Effector memory CD4-positive, alpha-beta T cell (primary cell): ENCODE measurements at places on chromosomes 11 and 22.

- no peaks in the 10 kb centered on the region for H3K4me1 ChIP-seq
- H3K27ac ChIP-seq, result no peak overlapping the region
- H3K4me3 ChIP-seq, result no peak overlapping the region
Measured at GRCh38 chr22:40521046-40521445, 115.5 kb downstream of the MRTFA start.

DNA sequence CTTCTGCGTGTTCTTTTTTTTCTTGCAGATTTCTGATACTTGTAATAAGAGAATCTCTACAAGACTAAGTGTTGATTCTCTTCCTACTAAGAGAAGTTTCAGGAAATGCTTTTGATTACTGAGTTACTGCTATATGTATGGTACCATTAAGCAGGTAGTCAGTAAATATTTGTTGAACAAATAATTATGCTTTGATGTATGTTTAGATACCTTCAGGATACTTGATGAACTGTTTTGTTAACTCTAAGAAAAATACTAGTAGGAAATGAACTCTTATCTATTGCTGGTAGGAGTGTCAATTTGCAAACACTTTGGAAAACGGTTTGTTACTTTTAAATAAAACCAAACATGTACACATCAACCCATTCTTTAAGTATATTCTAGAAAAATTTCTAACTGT, 90.6 kb downstream of the TMEM135 start:
- no peak overlapping the region for H3K27ac ChIP-seq
- no peaks in the 10 kb centered on the region for H3K4me1 ChIP-seq
- H3K4me3 ChIP-seq, result no peak overlapping the region
- no peaks in the 10 kb centered on the region for H3K36me3 ChIP-seq

DNA sequence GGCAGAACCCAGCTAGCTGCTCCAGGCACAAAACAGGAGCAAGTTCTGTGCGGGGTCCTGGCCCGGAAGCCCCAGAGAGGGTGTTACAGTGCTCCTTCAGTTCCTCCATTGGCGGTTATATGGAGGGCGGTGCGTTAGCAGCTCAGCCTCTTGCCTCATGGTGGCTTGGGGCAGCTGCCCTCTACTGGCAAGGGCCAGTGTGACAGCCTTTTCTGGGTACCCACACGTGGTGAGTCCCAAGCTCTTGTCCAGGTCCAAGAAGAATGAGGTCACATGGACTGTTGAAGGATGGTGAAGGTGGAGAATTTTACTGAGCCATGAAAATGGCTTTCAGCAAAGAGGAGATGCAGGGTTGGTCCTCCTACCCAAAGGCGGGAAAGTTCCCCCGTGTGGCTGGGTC, 100.5 kb downstream of the WT1 start:
- H3K27me3 ChIP-seq, result peaks cover 3% of the 10 kb centered on the region
- no peaks in the 10 kb centered on the region for H3K36me3 ChIP-seq
- no peak overlapping the region for H3K27ac ChIP-seq
- DNase-seq, result no peak
- no peak overlapping the region for H3K4me3 ChIP-seq
- H3K4me1 ChIP-seq, result peaks cover 3% of the 10 kb centered on the region

GRCh38 chr22:31199187-31199586, 12.9 kb upstream of the LIMK2 start:
- no peaks in the 10 kb centered on the region for H3K4me1 ChIP-seq
- no peak for DNase-seq
- no peak overlapping the region for H3K4me3 ChIP-seq
- no peak overlapping the region for H3K27ac ChIP-seq
- H3K36me3 ChIP-seq, result peaks cover 36% of the 10 kb centered on the region
- H3K27me3 ChIP-seq, result no peaks in the 10 kb centered on the region

- H3K4me1 ChIP-seq, result no peaks in the 10 kb centered on the region
- DNase-seq, result no peak
- no peak overlapping the region for H3K4me3 ChIP-seq
- no peaks in the 10 kb centered on the region for H3K36me3 ChIP-seq
- H3K27me3 ChIP-seq, result no peaks in the 10 kb centered on the region
- H3K27ac ChIP-seq, result no peak overlapping the region
Measured at GRCh38 chr22:22452996-22453686, 55.4 kb downstream of the ZNF280B start.

- H3K27ac ChIP-seq, result no peak overlapping the region
- H3K4me3 ChIP-seq, result no peak overlapping the region
- no peak for DNase-seq
- no peaks in the 10 kb centered on the region for H3K4me1 ChIP-seq
- H3K36me3 ChIP-seq, result no peaks in the 10 kb centered on the region
Measured at GRCh38 chr22:40721266-40721665, 42.0 kb downstream of the MCHR1 start.

DNA sequence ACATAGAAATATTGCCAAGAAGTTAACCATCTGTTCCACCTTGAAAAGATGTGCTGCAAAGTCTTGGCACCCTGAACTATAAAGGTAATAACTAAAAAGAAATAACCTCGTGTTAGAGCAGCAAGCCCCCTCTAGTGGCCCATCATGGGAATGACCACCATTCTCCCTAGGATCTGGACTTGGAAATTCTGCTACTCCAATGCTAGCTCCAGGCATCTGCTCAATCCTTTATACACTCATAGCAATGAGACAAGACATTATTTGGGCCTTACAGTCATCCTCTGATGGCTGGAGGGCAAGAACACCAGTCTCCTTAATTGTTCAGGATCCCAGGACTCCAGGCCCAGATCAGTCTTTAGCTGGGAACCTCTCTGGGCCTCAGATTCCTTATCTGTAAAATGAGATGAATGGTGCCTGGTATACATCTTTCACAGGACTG, 76.0 kb downstream of the CWC15 start:
- H3K4me3 ChIP-seq, result no peak overlapping the region
- H3K27me3 ChIP-seq, result no peaks in the 10 kb centered on the region
- no peak overlapping the region for H3K27ac ChIP-seq

DNA sequence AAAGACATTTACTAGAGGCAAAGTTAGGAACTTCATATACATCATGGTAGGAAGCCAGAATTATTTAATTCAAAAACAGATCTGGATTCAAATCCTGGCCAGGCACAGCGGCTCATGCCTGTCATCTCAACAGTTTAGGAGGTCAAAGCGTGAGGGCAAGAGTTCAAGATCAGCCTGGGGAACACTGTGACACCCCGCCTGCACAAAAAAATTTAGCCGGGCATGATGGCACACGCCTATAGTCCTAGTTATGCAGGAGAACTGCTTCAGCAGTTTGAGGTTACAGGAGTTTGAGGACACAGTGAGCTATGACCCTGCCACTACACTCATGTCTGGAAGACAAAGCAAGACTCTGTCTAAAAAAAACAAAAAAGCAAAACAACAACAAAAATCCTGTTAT, 8.9 kb downstream of the MRTFA start:
- no peaks in the 10 kb centered on the region for H3K36me3 ChIP-seq
- H3K4me3 ChIP-seq, result no peak overlapping the region
- no peak for DNase-seq
- no peaks in the 10 kb centered on the region for H3K27me3 ChIP-seq
- H3K4me1 ChIP-seq, result no peaks in the 10 kb centered on the region

- no peaks in the 10 kb centered on the region for H3K27me3 ChIP-seq
- H3K27ac ChIP-seq, result no peak overlapping the region
- H3K4me1 ChIP-seq, result no peaks in the 10 kb centered on the region
- H3K4me3 ChIP-seq, result no peak overlapping the region
Measured at GRCh38 chr22:39283322-39284141, 35.9 kb downstream of the RPL3 start.

DNA sequence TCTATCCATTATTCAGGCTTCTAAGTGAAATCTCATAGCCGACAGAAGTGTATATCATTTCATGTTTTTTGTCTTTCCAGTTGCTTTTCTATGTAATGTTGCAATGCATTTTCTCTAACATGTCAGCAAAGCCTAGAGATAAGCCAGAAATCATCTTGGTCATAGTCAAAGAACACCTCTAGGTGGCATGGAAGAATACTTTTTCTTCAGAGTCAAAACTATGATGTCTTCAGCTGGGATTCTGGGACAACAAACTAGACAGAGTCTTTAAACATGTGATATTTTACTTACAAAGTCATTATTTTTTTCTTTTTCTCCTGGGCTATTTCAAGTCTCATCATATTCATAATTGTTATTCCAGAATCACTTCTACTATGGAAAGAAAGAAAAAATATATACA, 4.4 kb downstream of the GAS2 start:
- peaks cover 2% of the 10 kb centered on the region for H3K27me3 ChIP-seq
- H3K4me3 ChIP-seq, result no peak overlapping the region
- no peaks in the 10 kb centered on the region for H3K36me3 ChIP-seq
- DNase-seq, result no peak

DNA sequence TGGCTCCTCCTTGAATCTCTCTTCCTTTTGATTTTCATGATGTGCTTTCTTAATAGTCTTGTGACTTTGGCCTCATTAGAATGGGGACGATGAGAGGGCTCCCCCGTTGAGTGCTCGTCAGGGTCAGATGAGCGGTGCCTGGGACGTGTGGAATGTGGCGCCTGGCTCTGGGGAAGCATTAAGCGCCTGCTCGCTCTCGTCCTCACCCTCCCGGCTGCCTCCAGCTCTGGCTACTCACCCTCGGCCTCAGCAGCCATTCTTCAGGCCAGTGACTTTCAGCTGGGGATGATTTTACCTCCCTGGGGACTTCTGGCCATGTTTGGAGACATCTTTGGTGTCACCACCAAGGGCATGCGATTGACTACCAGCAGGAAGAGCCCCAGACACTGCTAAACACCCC, 69.7 kb downstream of the RPS6KA4 start:
- no peak overlapping the region for H3K4me3 ChIP-seq
- H3K27me3 ChIP-seq, result no peaks in the 10 kb centered on the region
- H3K27ac ChIP-seq, result no peak overlapping the region
- H3K36me3 ChIP-seq, result no peaks in the 10 kb centered on the region
- DNase-seq, result no peak

- H3K36me3 ChIP-seq, result no peaks in the 10 kb centered on the region
- H3K4me1 ChIP-seq, result no peaks in the 10 kb centered on the region
- no peak for DNase-seq
- no peak overlapping the region for H3K4me3 ChIP-seq
- H3K27me3 ChIP-seq, result no peaks in the 10 kb centered on the region
Measured at GRCh38 chr11:60703374-60703773, 4.0 kb downstream of the MS4A8 start.

GRCh38 chr11:64356498-64357411, 2.2 kb upstream of the RPS6KA4 start:
- no peak overlapping the region for H3K27ac ChIP-seq
- peaks cover 20% of the 10 kb centered on the region for H3K36me3 ChIP-seq
- H3K27me3 ChIP-seq, result no peaks in the 10 kb centered on the region
- peaks cover 29% of the 10 kb centered on the region for H3K4me1 ChIP-seq
- H3K4me3 ChIP-seq, result no peak overlapping the region

- no peaks in the 10 kb centered on the region for H3K4me1 ChIP-seq
- no peak for DNase-seq
- no peaks in the 10 kb centered on the region for H3K36me3 ChIP-seq
- H3K4me3 ChIP-seq, result no peak overlapping the region
- no peaks in the 10 kb centered on the region for H3K27me3 ChIP-seq
Measured at GRCh38 chr11:125554038-125554437, 15.2 kb upstream of the EI24 start.

GRCh38 chr22:23071230-23072076, 1.1 kb downstream of the GNAZ start:
- H3K36me3 ChIP-seq, result no peaks in the 10 kb centered on the region
- H3K4me3 ChIP-seq, result peak overlapping the region; percentile 59
- H3K4me1 ChIP-seq, result peaks cover 17% of the 10 kb centered on the region

GRCh38 chr11:2533587-2534133, 88.9 kb downstream of the KCNQ1 start:
- peaks cover 8% of the 10 kb centered on the region for H3K36me3 ChIP-seq
- no peak overlapping the region for H3K4me3 ChIP-seq
- DNase-seq, result no peak
- H3K27ac ChIP-seq, result no peak overlapping the region
- no peaks in the 10 kb centered on the region for H3K27me3 ChIP-seq

GRCh38 chr11:64739871-64740270, 4.1 kb downstream of the RASGRP2 start:
- no peak for DNase-seq
- H3K4me3 ChIP-seq, result no peak overlapping the region
- no peaks in the 10 kb centered on the region for H3K27me3 ChIP-seq
- peaks cover 12% of the 10 kb centered on the region for H3K4me1 ChIP-seq
- H3K36me3 ChIP-seq, result peaks cover 65% of the 10 kb centered on the region

DNA sequence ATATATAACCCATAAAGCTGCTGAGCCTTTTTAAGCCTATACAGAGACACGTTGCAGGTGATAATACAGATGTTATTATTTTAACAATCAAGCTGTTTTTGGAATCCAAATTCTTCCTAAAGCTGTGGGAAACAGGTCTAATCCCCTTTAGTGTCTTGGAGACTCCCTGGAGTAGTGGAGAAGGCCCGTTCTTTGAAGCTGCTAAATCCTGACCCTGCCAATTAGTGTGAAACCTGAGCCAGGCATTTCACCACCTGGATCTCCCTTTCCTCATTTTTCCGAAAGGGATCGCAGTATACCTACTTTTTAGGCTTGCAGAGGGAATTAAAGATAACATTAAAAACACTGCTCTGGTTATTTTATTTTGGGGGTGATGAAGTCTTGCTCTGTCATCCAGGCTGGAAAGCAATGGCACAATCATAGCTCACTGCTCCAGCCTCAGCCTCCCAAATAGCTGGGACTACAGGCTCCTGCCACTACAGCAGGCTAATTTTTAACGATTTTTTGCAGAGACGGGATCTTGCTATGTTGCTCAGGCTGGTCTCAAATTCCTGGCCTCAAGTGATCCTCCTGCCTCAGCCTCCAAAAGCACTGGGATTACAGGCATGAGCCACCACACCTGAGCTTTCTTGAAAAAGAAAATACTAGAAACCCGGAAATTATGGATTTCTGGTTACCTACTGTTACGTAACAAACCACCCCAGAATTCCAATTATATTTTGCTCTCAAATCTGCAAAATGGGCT, 1.7 kb upstream of the EIF4ENIF1 start:
- DNase-seq, result no peak
- no peaks in the 10 kb centered on the region for H3K36me3 ChIP-seq
- H3K4me3 ChIP-seq, result no peak overlapping the region
- H3K4me1 ChIP-seq, result peaks cover 30% of the 10 kb centered on the region

- H3K4me3 ChIP-seq, result no peak overlapping the region
- H3K27me3 ChIP-seq, result no peaks in the 10 kb centered on the region
- DNase-seq, result no peak
- no peaks in the 10 kb centered on the region for H3K4me1 ChIP-seq
- no peaks in the 10 kb centered on the region for H3K36me3 ChIP-seq
Measured at GRCh38 chr11:9771071-9771511, 107.2 kb downstream of the SWAP70 start.
